ENCODE measurements at places on chromosomes 4 and X. TPM values are rescaled to one million over a fixed set of nuclear protein-coding genes. Genes with fewer than 3 reads are reported as not detected.

DNA sequence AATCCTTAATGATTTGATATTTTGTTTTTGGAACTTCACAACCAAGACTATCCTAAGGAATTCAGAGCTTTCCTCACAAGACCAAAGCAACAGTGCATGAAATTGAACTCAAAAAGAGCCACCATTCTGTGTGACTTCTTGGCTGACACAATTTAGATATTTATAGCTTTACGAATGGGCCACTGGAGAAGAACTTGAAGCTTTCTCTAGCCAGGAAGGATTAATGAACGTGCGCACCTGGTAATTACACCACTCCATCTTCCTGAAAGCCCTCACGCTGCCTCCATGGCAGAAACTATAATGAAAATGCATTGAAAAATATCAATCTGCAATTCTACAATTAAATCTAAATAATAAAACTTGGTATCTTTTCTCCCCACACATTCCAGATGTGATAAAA is 1057.8 kb downstream of the DMD start:
- DNase-seq = no peak

- DNase-seq = no peak
Observed at GRCh38 chr4:472881-473569, 25.9 kb downstream of the ZNF721 start.

DNA sequence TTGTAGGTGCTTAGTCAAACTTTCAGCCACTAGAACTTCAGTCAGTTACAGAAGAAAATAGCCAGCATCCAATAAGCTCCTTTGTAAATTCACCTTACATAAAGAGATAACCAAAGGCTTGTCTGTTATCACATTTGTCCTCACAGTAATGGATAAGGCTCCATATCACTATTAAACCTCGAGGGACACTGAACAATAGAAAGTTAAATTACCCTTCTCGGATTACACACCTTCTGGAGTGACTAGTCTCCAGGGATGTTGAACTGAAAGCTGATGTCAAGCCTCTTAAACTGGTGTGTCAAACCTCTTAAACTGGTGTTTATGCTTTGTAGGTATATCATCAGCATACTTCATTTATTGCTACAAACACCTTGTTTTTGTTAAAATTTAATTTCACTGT is 639.0 kb downstream of the CENPC start:
- DNase-seq = no peak

The CT45A2 gene
- total RNA-seq = not detected

DNA sequence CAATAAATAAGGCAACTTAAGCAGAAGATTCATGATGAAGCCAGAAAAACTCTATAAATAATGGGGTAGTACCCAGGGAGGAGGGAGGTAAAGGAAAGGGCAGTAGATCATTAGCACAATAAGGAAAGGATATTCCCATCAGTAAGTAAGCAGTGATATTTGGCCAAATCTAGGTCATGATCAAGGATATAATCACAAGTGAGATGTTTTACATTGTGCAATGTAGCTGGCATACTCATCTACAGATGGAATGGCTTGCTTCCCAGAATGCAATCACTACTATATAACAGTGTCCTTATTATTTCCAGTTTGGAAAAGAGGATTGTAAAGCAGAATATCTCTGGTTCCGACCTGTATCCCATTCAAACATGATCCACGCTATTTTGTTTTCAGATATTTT is 483.4 kb downstream of the RPA4 start:
- DNase-seq = no peak

DNA sequence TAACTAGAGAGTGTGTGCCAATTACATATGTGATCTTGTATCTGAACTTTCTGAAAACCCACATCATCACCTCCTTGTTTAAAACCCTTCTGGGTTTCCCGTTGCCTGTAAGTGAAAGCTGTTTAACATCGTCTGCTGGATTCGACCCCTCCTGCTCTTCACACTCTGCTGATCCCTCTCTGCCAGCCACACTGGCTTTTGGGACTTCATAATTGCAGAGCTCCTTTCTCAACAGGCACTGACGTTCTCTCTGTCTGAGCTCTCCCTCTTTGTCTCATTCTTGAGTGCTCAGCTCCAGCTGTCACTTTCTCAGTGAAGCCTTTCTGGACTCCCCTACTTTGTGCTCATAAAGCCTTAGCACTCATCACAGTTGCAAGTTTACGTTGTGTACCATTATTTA is 153.9 kb downstream of the CEP135 start:
- DNase-seq = no peak

DNA sequence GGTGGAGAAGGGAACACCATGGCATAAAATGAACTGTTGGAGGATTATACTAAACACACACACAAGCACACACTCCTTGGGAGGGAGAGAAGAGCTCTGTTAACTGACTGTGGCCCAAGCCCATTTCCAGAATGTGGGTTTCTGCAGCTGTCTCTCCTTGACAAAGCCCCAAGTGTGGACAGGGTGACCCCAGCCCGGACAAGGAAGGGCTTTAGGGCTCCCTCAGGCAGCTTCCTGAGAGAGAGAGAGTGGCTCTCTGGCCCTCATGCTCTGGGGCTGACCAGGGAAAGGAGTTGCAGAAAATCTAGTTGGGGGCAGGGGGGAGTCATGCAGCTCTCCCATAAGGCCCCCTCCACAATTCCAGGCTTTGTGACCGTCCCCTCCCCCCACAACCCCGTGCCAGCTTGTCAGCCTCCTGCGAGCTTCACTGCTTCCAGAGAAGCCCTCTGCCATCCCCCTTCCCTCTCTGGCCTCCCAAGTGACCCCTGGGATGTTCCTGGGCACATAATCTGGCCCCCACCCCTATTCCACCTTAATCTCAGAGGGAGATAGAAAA is 590 bp downstream of the ARHGEF9 start:
- no peak for DNase-seq

The HSFX4 gene
- total RNA-seq = not detected

The TLR3 gene
- 7.9 TPM for total RNA-seq

The SCML1 gene
- total RNA-seq = 8.4 TPM

DNA sequence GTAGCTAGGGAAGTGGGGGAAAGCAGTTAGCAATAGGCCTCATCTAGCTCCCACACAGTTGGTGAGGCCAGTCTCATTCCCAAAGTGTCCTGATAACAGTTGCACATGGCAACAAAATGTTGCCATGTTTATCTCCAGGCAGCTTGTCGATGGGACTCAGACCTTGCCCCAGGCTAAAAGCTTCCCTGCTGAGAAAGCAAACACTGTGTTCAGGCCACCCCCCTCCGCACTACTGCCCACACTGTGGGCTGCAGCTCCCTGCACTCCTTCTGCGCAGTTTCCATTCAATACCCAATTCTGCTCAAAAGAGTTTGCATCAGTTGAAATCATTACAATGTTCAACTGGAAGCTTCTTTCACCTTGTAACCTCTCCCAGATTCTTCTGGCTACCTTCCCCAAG is 287.8 kb upstream of the GK2 start:
- DNase-seq = no peak

The OPHN1 gene
- total RNA-seq = 6.0 TPM

The JCHAIN gene
- not detected for total RNA-seq

The ADH1A gene
- total RNA-seq = not detected

The CFI gene
- not detected for total RNA-seq

DNA sequence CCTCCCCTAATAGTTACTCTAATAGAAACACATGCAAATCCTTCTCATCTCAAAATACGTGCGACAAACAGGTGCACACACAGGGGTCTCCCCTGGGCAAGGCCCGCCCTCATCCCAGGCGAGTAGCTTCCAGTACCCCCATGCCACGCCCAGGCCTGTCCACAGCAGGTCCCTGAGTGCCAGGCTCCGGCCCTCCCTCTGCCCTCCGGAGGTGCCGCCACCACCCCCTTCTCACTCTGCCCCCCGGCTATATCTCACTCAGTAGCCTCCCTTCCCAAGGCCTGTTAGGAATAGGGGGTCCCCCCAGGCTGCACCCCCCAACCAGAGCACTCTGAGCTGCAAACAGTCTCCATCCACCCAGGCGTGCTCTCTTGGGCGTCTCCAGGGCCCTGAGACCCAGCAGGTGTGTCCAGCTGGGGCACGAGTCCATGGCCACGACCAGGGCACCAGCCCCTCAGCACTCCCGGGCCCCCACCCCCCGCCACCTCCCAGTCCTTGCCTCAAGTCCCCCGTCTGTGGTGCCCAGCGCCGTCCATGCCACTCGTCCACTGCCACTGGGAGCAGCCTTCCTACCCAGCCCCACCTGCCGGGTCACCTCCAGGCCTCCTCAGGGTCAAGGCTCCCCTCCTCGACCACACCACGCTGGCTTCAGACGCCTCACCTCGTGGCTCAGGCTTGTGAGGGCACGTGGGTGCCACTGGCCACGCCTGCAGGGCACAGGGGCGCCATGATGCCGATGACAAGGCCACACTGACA is 41.7 kb downstream of the FAM53A start:
- DNase-seq = no peak

- no peak for DNase-seq
Observed at GRCh38 chrX:107935664-107936433, 46.3 kb downstream of the TEX13B start.

DNA sequence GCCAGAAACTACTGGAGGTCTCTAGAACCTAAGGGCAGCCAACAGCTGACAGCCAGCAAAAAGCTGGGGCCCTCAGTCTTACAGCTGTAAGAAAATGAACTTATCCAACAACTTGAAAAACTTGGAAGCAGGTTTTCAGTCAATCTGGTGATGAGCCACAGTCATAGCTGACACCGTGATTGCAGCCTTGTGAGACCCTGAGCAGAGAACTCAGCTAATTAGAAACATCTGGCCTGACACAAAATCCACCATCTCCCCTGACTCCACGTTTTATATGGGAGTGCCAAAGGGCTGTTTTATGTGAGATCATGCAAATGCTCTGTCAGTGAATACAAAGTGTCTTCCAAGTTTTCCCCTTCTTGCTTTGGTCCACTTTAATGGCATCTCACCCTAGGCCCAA is 198.8 kb upstream of the DCAF8L1 start:
- DNase-seq = no peak

- no peak for DNase-seq
Observed at GRCh38 chr4:6719611-6720179, 3.7 kb downstream of the BLOC1S4 start.

GRCh38 chr4:69534697-69535096 is 39.0 kb upstream of the UGT2B4 start:
- DNase-seq = no peak

- DNase-seq = no peak
Observed at GRCh38 chr4:139817657-139818452, 152.2 kb downstream of the MGST2 start.

- no peak for DNase-seq
Observed at GRCh38 chr4:110823251-110823650, 200.4 kb upstream of the PITX2 start.

The NLGN3 gene
- 0.87 TPM for total RNA-seq

GRCh38 chrX:18099745-18100144 is 120.9 kb downstream of the BEND2 start:
- no peak for DNase-seq

DNA sequence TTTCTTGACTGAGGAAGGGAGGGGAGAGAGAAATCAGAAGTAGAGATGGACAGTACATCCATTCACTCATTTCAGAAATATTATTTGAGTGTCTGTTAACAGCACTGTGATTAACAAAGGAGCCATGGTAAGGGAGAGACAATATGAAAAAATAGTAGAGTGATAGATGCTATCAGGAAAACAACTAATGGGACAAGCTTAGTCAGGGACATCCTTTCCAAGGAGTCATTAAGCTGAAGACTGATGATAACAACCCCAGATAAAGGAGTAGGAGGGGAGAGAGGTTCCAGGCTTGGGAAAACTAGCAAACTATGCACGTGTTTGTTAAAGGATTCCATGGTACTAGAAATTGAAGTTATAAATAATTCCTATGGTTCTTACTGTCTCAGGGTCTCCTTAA is 122.2 kb downstream of the CBR4 start:
- DNase-seq = no peak

DNA sequence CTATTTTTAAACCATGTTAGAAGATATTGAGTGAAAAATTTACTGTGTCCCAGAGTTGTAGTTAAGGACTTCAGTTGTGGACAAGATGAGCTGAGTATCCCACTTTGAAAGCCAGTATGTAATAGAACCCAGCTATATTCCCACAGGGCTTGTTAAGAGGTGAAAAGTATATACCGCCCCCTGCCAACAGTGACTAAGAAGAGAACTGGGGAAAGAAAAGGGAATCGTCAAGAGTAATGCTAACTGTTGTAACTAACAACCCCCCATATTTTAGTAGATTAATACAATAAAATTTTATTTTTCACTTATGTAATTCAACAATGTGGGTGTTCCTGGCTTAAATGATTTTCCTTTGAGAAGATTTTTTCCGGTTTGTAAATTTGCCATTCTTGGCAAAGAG is 250.4 kb upstream of the GIMD1 start:
- DNase-seq = no peak

DNA sequence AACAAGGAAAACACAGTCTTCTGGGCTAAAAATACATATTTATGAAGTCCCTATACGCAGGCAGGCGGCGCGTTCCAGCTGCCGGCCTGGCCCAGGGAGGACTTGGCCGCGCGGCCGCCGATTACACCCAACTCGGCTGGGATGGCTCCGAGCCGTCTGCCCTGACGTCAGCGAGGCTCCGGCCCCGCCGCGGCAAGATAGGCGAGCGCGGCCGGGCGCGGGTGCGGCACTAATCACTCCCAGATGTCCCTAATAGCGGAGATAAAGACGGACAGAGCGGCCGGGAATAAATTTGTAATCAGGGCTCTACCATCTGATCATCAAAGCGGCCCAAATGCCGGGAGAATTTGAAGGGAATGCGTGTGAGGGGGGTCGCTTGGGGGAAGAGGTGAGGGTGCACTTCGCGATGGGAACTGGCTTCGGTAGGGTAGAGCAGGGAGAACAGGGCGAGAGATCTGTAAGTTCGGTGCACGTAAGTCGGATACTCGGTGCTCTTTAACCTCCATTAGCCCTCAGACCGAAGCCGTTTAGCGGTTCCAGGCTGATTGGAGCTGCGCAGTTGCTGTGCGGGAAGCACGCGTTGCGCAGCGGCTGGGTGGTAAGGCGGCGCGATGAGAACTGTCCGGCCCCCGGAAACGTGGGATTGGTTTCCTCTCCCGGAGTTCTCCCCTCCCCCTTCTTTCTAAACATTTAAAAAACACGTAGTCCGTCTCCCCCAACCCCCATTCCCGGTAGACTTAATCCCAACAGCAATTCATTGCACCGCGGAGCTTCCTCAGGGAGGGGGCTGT is 7.7 kb downstream of the HAND2 start:
- no peak for DNase-seq

The CSAG1 gene
- total RNA-seq = not detected

- DNase-seq = no peak
Observed at GRCh38 chr4:122855353-122855890, 28.8 kb downstream of the FGF2 start.

DNA sequence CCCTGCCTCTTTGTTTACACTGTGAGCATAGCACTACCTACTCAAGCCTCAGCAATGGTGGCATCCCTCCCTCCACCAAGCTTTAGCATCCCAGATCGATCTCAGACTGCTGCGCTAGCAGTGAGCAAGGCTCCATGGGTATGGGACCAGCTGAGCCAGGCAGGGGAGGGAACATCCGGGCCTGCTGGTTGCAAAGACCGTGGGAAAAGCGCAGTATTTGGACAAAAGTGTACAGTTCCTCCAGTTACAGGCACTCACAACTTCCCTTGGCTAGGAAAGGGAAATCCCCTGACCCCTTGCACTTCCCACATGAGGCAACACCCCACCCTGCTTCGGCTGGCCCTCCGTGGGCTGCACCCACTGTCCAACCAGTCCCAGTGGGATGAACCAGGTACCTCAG is 26.5 kb downstream of the EGF start:
- DNase-seq = no peak
